DMS 273 treated with DMSO at 0.1 percent for 48 hours (cell line): ENCODE measurements at places on chromosomes 1 and 21.

GRCh38 chr1:170049176-170049800, 25.2 kb downstream of the KIFAP3 start:
- no peak for DNase-seq

- no peak for DNase-seq
Observed at GRCh38 chr1:155293086-155293749, 8.0 kb downstream of the PKLR start.

- no peak for DNase-seq
Observed at GRCh38 chr1:9041116-9041779, 15.0 kb upstream of the SLC2A7 start.

DNA sequence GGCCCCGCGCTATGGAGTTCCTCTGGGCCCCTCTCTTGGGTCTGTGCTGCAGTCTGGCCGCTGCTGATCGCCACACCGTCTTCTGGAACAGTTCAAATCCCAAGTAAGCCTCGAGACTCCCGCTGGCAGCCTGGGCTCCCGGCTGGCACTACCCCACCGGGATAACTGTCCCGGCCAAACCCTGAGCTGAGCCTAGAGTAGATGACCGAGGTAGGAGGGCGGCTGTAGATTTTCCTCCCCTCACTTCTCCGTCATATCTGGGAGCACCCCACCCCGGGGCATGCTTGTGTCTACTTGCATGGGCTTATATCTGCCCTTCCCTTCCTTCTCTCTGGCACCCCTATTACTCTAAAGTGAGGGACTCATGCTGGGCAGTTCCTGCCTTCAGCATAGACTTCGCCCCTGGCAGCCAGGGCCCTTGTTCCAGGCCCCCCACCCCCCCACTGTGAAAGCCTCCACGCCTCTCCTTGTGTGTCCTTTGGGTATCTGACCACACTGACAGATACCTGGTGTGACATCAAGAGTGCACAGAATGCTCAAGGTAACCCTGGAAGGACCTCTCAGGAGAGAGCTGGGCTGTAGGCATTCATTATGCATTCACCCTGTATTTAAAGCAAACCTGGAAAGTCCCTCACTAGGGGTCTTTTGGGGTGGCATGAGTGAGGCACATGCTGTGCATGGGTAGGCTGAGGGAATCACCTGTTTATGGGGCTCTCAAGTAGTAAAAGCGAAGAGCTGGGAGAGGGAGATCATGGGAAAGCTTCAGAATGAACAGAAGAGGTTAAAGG, 485 bp downstream of the EFNA1 start:
- DNase-seq: no peak

GRCh38 chr1:78437396-78437795, 53.4 kb upstream of the PTGFR start:
- DNase-seq: no peak

GRCh38 chr1:74422421-74423292, 89.8 kb downstream of the LRRC53 start:
- no peak for DNase-seq

DNA sequence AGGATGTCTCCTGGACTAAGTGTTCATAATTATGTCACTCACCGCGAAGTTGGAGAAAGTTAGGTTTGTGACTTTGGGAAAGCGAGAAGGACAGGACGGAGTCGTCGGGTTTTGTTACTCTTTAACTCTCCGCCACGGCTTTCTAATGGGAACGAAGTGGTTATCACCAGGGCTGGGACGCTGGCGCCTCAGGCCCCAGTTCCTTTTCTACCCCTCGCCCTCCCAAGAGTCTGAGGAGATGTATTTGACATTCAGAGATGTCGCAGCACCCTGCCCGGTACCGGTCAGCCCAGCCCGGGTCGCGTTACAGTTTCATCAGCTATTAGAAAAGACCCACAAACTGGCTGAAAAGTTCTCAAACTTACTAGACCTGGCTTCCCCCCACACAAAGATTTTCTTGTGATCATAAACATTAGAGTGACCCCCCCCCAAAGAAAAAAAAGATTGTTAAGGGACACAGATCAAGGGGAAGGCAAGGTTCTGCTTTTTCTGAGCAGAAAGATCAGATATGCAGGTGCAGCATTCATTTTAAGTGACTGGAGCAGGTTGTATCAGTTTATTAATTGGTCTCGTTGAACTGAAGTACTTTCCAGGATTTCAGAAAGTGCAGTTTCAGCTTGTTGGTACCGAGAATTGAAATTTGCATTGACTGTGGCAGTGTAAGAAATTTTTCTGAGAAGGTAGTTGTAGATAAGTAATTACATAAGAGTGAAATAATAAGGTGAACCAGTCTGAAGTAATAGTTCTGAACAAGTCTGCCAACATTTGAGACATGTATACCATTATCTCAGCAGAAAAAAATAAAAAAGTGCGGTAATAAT, 859 bp upstream of the ZBTB18 start:
- no peak for DNase-seq

- DNase-seq: no peak
Observed at GRCh38 chr1:63752176-63752575, 21.6 kb upstream of the ROR1 start.

DNA sequence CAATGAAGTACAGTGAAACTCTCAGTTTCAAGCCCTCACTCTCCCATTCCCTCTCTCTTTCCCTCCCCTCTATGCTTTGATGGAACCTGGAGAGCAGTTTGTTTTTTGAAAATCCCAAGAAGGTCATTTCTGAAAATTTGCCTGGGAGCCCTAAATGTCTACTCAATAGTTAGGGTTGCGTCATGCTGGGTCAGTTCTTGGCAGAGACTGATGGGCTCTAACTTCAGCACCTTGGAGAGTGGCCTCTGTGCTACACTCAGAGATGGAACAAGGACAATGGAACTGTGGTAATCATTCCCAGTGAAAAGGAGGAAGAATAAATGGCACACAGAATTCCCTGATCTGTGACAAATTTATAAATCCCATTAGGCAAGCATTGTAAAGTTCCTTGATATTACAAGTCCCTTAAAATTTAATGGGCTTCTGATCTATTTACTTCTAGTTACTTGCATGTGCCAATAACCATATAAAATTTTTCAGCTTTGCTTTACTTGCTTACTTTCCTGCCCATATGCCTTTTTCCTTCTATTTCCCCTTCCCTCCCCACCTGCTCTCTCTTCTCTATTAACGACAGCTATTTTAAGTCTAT, 182.9 kb upstream of the KCND3 start:
- no peak for DNase-seq

DNA sequence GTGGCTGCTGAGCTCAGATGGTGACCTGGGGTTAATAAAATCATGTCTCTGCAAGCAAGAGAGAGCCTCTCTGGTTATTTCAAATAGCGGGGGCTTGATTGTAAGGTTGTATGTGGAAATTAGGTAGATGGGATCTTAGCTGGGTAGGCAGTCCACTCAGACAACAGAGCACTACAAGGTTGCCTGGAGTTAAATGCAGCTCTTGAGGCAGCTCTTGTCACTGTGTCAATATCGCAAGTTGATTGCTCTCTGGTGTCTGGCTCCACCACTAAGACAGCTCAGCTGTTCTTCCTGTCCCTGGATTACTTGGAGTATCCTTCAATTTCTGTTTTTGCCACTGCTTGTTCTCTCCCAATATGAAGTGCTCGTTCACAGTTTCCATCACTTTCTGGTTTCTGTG, 93.8 kb downstream of the C21orf91 start:
- no peak for DNase-seq

DNA sequence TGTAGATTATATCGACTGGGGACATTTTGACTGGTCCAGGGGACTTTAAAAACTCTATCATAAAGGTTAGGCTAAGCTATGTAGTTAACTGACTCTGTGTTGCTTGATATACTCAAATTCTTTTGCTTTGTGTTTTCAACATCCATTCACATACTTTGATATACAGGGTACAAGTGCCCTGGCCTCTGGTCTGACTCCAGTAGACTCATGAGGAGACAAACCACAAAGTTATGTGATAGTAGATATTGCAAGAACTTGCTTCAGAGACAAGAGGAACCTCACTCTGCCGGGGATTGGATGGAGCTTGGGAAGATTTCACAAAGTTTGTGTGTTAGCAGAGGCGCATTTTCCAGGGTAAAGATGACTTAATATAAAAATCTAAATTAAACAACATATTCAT, 1.3 kb downstream of the GORAB start:
- no peak for DNase-seq

- no peak for DNase-seq
Observed at GRCh38 chr1:216910081-216910840, 187.0 kb upstream of the ESRRG start.

DNA sequence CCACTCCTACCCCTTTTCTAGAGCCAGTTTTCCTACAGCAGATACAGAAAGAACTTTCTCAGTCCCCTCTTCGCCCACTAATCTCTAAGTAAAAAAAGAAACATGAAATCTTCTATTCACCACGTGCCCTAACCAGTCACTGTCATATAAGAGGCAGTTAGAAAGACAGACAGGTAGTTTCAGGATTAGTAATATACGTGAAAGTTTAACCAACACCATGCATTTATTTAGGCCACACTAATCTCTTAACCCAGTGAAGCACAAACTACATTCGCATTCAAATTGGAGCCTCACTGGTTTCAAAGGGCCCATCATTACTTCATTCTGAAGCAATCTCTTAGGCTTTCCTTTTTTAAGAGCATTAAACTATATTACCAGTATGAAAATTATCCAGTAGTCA, 10.1 kb downstream of the GPATCH2 start:
- no peak for DNase-seq

DNA sequence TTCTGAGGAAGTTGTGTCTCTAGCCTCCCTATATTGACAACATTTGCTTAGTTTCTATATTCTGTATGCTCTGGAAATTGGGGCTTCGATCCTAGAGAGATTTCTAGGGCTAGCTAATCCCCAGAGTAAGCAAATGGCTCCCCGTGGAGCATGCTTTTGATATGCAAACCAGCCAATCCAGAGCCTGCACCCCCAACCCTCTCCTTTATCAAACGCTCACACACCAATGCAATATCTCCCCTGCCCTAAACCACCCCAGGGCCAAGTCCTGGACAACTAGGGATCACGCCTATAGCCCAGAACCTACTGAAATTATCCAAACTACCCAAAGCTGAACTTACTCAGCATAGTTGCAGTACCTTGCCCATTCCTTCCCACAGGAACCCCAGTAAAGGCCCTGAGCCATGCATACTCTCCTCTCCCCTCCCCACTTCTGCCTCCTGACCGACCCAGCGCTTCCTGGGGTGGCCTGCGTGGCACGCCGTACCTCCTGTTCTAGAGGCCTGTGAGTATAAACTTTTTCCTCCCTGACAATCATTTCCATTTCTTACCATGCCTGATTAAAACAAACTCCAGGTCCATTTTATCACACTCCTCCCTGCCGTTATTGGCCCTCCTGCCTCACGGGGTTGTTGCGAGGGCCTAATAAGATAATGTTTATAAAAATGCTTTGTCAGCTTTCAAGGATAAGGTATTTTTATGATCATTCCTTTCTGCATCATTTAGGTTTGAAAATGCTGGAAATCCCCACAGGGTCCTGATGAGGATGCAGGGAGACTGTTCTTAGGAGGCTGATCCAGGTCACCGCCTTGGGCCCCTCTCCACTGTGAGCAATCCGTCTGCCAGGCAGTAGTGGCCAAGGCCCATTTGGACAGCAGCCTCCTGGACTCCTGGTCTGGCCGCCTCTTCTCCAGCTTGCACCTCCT, 102.7 kb downstream of the TENT5C start:
- no peak for DNase-seq

DNA sequence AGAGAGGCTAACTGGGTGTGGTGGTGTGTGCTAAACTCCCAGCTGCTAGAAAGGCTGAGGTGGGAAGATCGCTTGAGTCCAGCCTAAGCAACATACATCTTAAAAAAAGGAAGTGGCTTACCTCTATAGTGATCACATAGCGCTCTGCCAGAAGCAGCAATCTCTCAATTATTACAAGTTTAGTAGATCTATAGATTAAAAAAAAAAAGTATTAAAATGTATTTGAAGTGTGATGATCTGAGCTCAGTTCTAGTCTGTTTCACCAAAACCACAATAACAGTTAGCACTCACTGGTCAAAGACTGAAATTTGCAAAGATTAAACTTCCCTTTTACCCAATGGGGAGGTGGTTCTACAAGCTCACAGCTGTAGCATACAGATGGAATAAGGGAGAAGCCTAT, 76.3 kb downstream of the USP24 start:
- DNase-seq: no peak

DNA sequence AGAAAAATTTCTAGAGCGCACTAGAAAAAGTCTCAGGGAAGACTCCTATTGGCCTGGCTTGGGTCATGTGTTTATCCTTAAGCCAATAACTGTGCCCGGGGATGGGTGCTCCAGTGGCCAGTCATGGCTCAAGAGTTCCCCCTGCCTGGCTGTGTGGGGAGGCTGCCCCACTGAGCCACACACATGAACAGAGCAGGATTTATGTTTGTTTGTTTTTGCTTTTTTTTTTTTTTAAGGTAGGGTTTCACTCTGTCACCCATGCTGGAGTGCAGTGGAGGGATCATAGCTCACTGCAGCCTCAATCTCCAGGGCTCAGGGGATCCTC, 21.8 kb downstream of the EDN2 start:
- no peak for DNase-seq

DNA sequence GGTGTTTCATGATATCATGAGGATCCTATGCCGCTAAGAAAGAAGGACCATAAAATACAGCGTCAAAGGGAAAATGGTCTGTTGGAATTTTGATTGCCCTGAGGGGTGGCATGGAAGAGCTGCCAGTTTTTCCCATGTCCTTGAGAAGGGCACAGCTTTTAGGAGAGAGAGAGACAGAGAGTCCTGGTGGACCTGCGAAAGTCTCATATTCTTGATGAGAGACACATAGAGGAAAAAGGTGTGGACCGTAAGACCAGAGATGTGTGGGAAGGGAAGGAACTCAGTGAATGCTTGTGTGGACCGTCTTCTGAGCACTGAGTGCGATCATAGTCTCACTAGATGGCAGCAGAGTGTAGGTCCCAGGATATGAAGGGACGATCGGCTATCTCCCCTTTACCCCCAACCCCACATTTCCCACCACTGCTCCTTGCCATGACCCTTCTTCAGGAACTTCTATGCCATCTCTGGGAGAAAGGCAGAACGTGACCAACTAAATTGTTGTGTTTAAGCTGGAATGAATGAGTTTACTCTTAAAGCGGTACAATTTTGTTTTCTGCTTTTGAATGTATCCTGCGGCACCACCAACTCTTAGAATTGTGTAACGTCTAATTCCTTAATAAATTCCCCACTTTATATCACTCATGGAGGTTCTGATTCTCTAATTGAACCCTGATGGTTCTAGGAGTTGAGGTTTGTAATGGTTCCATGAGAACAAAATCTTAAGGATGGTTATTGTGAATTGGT, 117.7 kb downstream of the CTH start:
- no peak for DNase-seq

DNA sequence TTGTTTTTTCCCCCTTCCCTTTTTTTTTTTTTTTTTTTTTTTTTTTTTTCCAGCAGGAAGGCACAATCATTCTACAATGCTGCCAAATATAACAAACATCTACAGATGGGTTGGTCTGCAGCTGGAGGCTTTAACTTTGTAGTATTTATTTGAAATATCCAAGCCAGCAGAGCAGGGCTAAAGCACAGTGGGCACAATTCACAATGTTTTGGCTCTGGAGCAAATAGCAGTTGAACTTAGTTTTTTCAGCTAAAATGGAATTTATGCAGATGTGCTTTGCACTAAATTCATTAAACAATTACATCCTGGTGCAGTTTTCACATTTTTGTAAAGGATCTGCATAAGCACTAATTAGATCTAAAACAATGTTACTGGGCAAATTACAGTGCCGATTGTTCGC, 39.8 kb upstream of the ZBTB18 start:
- DNase-seq: no peak
